ENCODE measurements at places on chromosomes 5 and 9.

GRCh38 chr5:142475102-142475513 is 150.3 kb upstream of the SPRY4 start:
- DNase-seq = no peak

DNA sequence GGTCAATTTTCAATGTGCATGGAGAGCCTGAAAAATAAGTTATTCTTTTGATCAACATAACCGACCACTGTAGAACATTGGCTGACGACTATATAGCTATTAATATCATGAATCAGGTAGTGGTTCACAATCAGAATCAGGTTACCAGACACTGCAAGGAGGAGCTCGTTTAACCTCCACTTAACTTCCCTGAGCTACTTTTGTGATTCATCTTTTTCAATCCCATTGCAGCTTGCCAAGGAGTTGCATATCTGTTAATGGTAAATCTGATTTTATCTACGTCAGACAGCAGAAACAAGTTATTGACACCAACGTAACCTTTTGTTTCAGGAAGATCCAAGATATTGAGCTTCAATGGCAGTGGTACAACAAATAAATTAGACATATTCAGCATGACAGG is 2263.8 kb upstream of the ACO1 start:
- no peak for DNase-seq

DNA sequence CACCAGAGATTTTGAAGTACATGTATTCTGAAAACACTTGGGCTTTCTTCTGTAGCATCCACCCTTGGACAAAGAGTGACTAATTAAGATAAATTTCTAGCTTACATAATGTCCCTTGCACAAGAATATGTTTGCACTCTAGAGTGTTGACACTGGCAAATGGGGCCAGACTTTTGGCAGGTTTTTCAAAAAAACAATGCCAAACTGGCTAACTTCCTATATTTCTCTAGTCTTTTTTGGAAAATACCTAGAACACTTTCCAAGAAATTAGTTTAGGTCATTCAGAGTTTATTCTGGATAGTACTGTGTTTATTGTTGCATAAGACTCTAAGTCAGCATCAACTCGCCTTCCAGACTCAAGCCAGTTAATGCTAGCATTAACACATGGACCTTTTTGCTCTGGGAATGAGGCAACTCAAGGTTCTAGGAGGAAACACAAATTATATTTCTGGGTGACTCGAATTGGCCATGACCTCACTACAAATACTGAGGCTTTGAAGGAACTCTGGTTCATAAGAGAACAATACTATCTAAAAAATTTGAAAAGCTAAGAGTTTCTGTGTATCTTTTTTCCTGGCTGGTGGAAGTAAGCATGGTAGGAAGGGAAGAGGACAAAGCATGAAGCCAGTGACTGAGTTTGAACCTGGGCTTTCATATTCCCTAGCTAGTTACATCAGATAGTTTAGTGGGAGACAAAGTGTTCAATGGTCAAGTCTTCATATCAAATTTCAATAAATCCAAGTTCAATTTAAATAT is 101.6 kb downstream of the NREP start:
- DNase-seq = peak; percentile 62

DNA sequence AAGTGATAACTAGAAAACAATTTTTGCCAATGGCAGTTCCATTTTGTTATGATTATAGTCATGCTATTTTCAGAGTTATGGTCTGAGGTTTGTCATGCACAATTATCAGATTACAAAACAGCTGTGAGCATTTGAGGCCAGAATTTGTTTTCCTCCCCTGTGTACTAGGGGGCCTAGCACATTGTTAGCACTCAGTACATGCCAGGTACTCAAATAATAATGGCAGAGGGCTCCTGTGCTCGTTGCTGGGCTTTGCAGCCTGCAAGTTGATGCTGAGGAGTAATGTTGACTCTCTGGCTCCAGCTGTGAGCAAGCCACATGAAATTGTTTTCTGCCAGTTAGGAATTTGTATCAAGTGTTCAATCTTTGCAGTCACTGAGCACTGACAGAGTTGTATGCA is 6.9 kb downstream of the DNAI1 start:
- DNase-seq = no peak

GRCh38 chr5:20833081-20833627 is 845.2 kb upstream of the CDH18 start:
- DNase-seq = no peak

- DNase-seq = no peak
Observed at GRCh38 chr5:143923634-143924266, 111.8 kb downstream of the HMHB1 start.

DNA sequence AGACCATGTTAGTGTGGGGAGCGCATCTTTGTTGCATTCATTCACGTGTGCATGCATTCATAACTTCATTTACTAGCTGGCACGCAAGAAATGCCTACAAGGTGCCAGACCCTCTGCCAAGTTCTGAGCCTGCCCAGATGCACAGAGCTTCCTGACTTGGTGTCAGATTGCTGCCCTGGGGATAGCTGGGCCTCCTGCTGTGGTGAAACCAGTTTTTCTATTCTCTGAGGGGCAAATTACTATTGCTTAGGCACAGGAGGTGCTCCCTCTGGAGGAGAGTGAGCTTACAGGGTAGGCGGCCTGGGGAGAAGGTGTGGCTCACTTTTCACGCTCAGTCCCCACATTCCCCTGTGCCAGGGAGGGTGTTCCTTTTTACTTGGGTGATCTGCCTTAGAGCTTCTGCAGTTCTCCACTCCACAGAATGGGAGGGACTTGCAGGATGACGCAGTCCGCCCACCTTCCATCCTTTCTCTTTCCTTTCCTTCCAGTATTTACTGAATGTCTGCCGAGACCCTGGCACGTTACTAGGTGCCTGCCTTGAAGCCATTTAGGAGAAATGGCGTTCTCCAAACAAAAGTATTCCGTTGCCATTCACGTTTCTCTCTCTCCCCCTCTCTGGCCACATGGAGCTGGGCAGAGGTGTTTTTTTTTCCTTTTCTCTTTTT is 27.9 kb upstream of the CTNNA1 start:
- DNase-seq = no peak

- peak; percentile 3 for DNase-seq
Observed at GRCh38 chr5:102312586-102313370, 16.7 kb upstream of the SLCO4C1 start.

GRCh38 chr5:133511653-133512235 is 100.6 kb downstream of the FSTL4 start:
- DNase-seq = no peak

- DNase-seq = no peak
Observed at GRCh38 chr5:37448941-37449340, 69.8 kb downstream of the WDR70 start.

- DNase-seq = no peak
Observed at GRCh38 chr5:173911623-173912022, 23.5 kb downstream of the CPEB4 start.

- no peak for DNase-seq
Observed at GRCh38 chr5:2326601-2327000, 424.9 kb downstream of the IRX2 start.

DNA sequence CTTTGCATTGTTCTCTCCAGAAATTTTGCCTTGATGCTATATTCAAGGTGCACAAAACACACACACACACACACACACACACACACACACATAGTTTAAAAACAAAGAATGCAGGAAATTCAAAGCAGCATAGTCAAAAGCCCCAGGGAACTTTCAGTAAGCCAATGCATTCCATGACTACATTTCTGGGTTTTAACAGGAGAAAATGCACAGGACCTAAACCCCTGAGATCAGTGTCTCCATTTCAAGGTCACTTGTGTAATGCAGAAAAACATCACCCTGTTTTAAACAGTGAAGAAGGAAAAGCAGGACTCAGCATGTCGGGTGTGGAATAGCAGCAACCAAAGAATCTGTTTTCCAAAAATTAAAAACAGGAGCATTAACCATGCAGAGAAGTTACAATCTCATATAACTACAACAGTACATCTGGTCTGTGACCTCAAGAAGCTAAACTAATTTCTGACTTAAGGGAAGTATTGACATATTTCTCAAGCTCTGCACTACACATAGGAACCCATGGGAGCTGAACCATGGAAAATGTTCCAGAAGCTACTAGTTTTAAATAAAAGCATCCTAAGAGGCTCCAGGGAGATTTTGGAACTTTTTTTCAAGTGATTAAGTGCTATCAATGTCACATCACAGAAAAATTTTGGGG is 296.7 kb downstream of the HINT1 start:
- DNase-seq = peak; percentile 50

DNA sequence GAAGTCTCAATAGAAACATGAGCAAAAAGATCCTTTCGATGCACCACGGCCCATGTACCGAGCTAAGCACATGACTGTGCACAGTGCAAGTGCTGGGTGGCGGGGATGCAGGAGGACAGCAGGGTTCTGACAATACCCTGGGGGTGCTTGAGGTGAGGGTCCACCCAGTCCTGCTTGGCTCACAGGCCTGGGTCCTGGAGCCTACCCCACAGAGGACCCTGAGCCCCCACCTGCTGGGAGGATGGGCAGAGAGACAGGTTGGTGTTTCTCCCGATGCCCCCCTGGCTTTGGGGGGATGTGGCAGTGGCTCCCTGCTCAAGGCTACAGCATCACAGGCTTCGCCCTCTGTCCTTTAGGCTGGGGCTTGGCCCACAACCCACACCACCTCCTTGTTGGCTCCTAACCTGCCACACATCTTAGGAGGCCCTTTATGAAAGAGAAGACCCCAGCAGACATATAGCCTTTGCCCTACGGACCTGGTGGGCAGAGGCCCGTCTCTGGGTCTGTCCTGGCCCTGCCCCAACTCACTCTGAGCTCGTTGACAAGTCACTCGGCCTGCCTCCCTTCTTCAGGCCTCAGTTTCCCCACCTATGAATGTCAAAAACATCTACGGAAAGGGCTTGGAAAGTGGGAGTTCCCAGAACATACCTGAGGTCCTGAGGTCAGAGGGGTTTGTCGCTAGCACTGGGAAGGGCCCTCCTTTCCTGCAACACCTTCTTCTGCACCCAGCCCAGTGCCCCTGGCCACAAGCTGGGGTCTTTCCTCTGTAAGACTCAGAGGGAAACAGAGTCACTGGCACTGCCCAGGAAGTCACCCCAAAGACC is 50.3 kb downstream of the BARX1 start:
- no peak for DNase-seq

- no peak for DNase-seq
Observed at GRCh38 chr5:112316006-112316405, 103.1 kb downstream of the EPB41L4A start.

DNA sequence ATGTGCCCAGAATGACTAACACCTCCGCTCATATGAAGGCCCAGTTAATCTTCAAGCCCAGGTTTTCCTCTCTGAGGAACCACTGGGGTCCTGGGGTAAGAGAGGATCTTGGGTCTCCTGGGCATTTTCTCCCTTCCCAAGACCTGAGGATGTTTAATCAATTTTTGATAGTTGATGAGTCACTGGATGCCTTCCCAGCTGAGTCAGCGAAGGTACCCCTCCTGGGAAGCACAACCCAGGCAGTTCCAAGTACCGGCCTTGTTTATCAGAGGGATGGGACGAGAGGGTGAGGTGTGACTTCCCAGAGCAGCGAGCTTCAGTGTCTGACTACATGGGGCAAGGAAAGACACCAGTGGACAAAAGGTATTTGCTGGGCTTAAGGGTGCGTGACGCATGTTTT is 119.6 kb upstream of the IL12B start:
- DNase-seq = no peak

GRCh38 chr5:439636-440035 is 3.3 kb upstream of the EXOC3 start:
- no peak for DNase-seq

GRCh38 chr5:134145041-134145757 is 30.7 kb downstream of the TCF7 start:
- DNase-seq = no peak

DNA sequence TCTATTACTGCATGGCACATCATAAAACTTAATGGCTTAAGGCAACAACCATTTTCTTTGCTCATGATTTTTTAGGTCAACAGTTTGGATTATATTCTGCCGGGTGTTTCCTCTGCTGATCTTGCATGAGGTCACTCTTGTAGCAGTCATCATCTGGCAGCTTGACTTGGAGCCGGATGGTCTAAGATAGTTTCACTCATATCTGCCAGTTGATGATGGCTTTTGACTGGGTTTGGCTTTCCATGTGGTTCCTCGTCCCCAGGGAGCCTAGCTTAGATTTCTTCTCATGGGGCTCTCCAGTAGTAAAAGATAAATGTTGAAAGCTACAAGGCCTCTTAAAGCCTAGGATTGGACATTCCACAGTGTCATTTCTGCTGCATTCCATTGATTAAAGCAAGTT is 27.4 kb downstream of the LNPEP start:
- peak; percentile 73 for DNase-seq

DNA sequence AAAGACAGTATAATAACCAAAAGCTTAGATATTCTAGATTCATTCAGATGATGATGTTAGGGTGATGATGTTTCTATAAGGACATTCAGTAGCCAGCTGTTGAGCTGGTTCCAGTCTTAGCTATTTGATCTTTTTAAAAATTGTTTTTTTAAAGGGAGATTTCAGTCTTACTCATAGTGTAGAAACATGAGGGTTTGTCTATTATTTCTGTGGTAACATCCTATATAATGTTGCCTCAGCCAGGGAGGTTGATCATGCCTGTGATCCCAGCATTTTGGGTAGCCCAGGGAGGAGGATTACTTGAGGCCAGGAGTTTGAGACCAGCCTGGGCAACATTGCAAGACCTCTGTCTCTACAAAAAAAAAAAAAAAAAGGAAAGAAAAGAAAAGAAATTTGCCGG is 167.8 kb downstream of the DOCK2 start:
- no peak for DNase-seq

DNA sequence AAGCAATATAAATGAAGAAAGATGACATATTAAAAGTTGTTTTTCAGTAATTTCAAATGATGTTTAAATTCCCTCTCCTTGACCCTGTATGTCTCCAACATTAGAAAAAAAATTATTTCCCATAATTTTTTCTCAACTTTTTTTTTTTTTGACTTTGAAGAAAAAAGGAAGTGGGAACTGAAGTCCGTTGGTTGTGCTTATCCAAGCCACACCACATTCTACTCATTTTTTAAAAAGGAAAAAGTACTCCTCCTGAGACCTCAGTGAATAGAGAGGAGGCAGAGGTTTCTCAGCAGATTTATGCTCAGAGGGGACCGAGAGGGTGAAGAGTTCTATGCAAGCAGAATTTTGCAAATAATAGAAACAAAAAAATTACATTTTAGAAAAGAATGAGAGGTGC is 123.3 kb downstream of the PCSK5 start:
- DNase-seq = no peak

- no peak for DNase-seq
Observed at GRCh38 chr9:95876595-95876994, 1.1 kb downstream of the ERCC6L2 start.

DNA sequence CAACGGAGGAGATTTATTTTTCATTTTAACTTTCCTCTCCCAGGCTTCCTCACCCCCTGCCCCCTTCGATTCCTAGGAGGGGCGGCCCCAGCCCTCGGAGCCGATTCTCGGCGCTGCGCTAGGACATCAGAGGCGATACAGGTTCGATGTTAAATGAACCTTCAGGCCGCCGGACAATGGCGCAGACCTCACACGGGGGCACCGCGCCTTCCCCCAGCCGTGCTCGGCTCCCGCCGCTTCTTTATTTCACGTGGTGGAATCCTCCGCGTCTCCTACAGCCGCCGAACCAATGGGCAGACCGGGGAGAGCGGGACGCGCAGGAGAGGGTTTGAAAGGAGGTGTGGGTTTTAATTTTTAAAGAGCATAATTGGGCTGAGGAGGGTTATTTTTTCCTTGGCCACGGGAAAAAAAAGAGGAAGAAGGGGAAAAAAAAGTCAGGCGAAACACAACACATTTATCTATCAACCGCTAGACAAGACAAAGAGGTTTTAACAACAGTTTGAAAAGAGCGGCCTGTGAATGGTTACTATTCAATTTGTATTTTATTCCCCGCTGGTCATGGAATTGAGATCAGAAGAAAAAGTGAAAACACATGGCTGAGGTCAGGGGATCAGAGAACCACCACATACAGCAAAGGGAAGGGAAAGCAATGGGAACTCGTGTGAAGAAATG is 126.8 kb downstream of the TMEM174 start:
- no peak for DNase-seq

- DNase-seq = no peak
Observed at GRCh38 chr9:120289990-120290975, 289.7 kb downstream of the CDK5RAP2 start.

All from GM04503 (cell line).